ENCODE measurements at places on chromosomes 1 and 21.

GRCh38 chr1:7940745-7941436 is at the start of gene TNFRSF9:
Gene TNFRSF9 (minus strand): TSS chr1:7940839. CDS start chr1:7939994, 845 bp downstream.
- DNase-seq: no peak

GRCh38 chr21:42376338-42376982 is 10.1 kb upstream of the TFF1 start:
- DNase-seq: no peak

DNA sequence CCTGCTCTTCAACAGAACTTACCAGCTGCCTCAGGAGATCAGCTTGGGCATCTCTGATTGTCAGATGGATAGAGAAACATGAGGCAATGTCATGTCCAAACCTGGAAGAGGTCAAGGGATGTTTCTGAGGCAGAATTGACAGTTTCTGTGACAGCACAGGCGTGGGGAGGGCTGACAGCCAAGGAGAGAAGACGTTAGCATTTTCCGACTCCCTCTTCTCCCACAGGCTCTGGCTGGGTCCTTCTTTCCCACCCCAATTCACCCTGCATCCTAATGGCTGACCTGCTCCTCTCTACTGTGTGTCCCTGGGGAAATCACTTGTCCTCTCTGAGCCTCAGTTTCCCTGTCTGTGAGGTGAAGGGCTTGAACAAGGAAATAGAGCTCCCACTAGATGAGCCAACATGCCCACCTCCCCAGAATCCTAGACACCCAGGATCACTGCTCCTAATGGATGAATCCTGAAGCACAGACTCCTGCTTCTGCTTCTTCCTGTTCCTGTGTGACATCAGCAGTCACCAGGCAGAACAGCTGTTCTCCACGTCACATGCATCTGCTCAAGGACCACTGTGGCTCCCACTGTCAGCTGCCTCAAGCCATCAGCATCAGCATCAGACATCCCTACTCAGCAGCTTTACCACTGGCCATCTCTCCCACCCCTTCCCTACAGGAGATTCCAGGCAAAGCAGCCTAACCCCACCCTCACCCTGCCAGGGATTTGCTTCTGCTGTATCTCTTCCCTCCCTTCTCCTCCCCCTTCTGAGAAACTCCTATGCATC is 408.0 kb downstream of the MATN1 start:
- DNase-seq: no peak

DNA sequence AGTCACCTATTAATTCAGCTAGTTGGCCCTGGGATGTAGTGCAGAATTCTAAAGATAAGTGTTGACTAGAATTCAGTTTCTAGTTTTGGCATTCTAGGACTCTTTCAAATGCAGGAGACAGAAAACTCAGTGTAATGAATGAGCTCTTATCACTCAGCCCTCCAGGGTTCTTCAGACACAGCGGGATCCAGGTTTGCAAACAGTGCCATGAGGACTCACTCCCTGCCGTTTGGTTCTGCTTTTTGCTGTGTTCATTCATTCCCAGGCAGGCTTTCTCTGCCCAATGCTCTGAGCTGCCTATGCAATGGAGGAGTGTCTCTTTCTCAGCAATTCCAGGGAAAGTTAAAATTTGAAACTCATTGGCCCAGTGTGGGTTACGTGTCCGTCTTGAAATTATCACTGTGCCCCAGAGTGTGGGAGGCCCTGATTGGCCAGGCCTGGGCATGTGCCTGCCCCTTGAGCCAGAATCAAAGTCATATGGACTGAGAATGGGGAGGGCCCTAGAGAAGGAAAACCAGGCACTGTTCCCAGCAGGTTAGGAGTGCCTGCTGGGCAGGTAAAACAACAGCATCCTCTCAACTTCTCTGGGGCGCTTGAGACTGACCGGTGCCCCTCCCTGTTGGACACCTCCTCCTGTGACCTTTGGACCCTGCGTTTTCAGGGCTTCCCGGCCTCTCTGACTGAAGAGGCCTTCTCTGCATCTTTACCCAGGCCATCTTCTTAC is 43.4 kb downstream of the TMEM51 start:
- DNase-seq: no peak

DNA sequence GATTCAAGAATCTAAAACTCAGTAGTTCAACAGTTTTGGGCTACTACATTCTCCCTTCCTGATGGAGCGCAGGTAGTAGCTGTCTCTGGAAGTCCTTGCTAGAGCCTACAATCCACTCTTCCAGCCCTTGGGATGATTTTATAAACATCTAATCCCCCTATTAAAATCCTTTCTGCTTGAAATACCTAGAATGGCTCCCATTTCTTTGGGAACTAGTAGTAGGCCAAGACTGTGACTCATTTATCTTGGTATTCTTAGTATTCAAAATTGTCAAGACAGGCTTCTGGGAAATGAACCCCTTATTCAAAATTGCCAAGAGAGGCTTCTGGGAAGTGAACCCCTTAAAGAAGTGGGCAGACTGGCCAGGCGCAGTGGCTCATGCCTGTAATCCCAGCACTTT is 142.5 kb upstream of the FGGY start:
- no peak for DNase-seq

GRCh38 chr1:203506858-203507626 is 13.1 kb downstream of the OPTC start:
- no peak for DNase-seq

GRCh38 chr1:181905944-181906597 is 155.4 kb downstream of the ZNF648 start:
- no peak for DNase-seq

DNA sequence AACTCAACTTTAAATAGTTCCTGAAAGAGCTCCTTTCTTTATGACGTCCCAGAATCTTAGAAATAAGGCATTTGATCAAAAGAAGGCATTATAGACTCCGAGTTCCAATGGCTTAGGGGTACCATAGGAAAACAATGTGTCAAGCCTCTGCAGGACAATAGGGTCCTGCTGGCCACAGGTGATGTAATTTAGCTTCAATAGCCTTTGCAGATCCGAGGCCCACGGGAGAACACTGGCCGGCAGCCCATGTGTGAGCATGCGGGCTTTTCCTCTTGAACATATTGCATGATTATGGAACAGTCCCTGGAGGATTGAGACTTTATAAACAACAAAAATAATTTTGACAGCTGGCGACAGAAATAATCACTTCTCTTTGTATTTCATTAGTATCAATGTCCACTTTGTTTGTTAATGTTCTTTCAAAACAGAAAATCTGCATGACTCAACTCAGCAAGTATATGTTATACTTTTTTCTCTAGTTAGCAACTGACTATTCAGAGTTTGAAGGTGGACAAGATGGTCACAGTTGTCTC is 49.0 kb upstream of the NR5A2 start:
- DNase-seq: no peak

DNA sequence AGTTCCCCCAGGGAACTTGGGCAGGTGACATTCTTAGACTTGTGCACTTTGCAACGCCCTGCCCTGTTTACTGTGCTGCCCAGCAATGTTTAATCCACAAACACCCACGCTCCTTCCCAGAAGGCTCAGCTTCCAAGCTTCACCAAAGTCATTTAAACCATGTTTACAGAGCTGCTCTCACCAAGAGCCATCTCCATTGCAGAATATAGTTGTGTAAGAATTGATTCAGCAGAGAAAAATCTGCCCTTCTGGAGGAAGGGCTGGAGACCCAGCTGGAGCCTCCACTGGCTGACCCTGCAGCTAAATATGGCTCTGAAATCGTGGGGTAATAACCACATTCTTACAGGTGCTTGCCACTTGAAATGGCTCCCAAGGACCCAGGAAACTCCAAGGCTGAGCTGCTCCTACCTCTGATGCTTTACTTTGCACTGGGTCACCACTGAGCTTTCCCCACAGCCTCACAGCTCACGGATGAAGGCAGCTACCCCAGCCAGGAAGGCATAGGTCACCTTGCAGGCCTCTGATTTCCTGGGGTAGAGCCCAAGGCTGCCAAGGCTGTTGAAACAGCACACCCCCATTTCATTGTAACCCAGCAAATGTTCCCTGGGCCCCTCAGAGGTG is 8.7 kb downstream of the CAPN2 start:
- DNase-seq: no peak

Measured in NCI-H1436 treated with DMSO at 0.1 percent for 48 hours (cell line).